ENCODE measurements at places on chromosomes 7 and 10. TPM values are rescaled to one million over a fixed set of nuclear protein-coding genes. Genes with fewer than 3 reads are reported as not detected.

The KAZALD1 gene
- 9.1 TPM for total RNA-seq

The CYP17A1 gene
- not detected for total RNA-seq

The CYP3A4 gene
- total RNA-seq = not detected

The SMKR1 gene
- total RNA-seq = not detected

The LAMB4 gene
- 0.64 TPM for total RNA-seq

The PIK3CG gene
- 0.64 TPM for total RNA-seq

GRCh38 chr7:2198206-2198605 lies 34.5 kb downstream of the MAD1L1 start:
- no peak for DNase-seq

- DNase-seq = no peak
Measured at GRCh38 chr10:11578802-11579255, 32.6 kb downstream of the USP6NL start.

DNA sequence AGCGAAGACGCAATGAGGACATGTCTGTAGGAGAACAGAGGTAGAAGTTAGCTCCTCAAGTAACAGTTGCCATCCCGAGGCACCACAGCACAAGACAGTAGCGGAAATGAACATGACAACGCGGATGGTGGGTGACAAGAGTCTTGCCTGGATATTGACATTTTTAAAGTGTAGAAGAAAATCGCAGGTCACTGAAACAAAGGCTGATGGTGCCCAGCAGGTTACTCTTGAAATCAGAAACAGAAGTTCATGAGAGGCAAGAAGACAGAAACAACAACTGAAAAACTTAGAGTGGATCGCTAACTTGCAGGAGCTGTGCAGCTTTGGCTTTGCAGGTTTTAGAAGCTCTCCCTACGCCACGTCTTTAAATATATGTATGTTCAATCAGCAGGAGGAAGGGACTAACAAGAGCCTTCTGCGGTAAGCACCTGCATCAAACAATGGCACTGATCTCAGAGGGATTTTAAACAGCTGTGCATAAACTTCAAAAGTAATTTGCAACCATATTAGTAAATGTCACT lies 1.8 kb downstream of the PRKCQ start:
- no peak for DNase-seq

GRCh38 chr10:51159841-51160240 lies 85.6 kb downstream of the PRKG1 start:
- DNase-seq = no peak

- no peak for DNase-seq
Measured at GRCh38 chr10:95196046-95196445, 2.0 kb downstream of the ACSM6 start.

DNA sequence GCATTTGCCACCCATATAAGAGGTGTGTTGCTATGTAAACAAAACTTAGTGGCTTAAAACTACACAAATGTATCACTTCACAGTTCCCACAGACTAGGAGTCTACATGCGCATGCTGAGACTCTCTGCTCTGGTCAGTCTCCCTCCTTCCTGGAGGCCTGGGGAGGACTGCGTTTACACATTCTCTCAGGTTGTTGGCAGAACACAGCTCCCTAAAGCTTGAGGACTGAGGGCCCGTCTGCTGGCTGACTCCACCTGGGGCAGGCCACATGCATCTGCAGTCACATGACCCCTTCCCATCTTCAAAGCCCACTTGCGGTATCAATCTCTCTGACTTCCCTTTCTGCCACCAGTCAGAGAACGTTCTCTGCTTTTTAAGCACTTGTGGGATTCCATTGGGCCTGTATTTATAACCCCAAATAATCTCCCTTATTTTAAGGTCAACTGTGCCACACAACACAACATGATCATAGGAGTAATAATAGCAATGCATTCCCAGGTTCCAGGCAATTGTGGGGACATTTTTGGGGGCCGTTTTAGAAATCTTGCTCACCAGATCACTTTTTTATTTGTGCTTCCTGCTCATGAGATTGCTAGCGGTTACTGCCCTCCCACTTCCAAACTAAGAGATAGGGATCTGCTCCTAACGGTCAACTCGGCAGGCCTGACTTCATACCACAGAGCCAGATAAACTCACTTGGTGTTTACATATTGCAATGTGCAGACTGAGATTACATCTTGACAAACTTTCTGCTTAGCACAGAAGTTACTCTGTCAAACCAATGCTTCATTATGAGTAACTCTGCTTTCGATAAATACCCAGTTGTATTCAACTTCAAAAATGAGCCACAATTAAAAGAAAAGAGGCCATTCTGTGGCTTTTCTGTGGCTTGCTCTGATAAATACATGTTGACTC lies 96.3 kb downstream of the ALOX5 start:
- peak; percentile 96 for DNase-seq

GRCh38 chr10:125060826-125061556 lies 99.4 kb downstream of the CTBP2 start:
- DNase-seq = peak; percentile 90

DNA sequence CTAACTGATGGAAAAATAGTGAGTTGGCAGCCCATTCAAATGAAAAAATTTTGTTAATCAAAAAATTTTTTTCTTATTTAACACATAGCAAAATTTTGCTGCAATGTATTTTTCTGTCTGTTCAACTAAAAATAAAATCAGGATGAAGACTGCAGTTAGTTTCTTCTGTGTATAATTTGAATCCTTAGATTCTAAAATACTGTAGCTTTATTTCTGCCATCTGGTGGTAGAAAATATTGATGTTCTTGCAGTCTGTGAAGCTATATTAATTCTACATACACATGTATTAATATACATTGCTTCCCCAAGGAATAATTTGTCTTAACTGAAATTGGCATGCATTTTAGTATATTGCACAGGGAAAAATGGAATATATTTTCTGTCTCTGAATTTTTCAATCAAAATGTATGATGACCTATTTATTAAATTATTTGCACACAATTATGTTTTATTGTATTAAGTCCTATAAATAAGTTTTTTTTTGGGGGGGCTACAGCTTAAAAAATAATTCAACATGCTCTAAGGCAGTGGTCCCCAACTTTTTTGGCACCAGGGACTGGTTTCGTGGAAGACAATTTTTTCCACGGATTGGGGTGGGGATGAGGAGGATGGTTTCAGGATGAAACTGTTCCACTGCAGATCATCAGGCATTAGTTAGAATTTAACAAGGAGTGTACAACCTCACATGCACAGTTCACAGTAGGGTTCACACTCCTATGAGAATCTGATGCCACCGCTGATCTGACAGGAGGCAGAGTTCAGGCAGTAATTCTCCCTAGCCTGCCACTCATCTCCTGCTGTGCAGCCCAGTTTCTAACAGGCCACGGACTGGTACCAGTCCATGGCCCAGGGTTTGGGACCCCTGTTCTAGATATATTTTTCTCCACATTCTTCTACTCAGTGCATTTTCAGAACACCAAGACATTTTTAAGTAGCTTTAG lies 119.4 kb downstream of the GNAT3 start:
- DNase-seq = peak; percentile 69

- no peak for DNase-seq
Measured at GRCh38 chr10:131350660-131351059, 39.1 kb upstream of the TCERG1L start.

- DNase-seq = no peak
Measured at GRCh38 chr7:158121441-158122045, 466.1 kb downstream of the PTPRN2 start.

DNA sequence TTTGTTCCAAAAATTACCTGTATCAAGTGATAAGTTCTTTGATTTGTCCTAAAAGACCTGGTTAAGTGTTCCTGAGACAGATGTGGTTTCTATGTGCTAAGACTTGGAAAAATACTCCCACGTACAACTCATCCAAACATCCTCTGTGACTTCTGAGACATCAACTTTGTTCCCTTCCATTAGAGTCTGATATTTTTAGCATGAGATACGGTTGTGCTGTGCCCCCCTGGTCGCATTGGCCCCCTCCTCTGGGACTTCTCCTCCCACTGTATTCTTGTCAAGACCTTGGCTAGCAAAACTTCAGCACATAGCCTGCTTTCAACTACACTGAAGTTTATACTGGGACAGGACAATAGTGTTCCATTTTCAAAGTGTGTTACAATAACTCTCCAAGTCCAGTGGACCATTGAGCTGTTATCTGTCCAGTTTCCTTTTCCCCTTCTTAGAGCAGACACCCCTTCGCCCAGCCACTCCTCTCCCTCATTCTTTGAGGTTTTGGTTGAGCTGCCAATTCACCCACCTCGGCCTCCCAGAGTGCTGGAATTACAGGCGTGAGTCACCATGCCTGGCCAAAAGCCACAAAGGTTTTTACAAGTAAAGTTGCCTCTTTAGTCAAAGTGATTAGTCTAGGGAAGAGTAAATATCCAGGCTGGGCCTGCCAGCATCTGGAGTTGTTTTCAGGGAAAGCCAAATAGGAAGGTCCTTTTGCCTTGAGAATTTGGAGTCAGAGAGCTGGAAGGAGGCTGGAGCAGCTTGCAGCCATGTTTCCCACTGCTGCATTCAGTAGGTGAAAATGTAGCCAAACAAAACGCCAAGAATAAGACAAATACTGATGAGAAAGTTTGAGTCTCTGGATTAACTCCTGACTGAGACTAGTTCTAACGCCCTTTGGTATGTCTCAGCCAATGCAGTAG lies 17.8 kb upstream of the PDLIM1 start:
- peak; percentile 99 for DNase-seq
